Nephron progenitor cell (in vitro differentiated cells): ENCODE measurements at places on chromosomes 6 and 20.

DNA sequence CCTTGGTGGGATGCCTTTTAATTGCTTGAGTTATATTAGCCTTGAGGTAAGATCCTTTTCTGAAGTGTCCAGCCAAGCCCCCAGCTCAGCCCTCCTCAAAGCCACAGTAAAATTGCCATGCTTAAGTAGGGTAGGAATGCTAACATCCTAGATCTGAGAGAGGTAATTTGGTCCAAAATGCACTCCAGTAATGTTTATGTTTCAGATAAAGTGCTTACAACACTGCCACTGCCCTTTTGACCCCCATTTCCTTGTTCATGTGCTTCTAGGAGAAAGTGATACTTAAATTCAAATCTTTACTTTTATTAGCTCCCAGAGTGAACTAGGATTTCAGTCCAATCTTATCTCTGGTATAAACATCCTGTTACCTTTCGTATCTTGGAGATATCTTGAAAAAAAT lies 318.0 kb downstream of the BMP2 start:
- H3K36me3 ChIP-seq = no peaks in the 10 kb centered on the region
- H3K4me3 ChIP-seq = no peak overlapping the region
- H3K27ac ChIP-seq = no peak overlapping the region

DNA sequence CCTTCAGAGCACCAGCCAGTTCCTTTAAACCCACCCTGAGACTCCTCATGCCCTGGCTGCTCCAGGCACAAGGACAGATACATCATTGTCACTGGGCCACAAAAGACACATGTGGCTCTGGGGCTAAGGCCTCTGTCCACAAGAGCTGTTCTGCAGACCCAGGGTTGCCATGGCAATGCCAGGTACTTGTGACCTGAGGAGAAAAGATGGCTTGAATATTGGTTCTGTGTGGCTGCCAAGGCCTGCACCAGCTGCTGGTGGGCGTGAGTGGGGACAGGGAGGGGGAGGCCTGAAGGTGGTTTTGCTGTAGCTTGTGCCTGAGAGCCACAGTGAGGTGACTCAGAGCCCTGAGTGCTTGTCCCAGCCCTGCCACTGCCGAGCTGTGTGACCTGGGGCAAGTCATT lies 31.8 kb downstream of the SAYSD1 start:
- no peak overlapping the region for H3K4me3 ChIP-seq
- H3K4me1 ChIP-seq = no peaks in the 10 kb centered on the region
- no peaks in the 10 kb centered on the region for H3K36me3 ChIP-seq
- no peak for DNase-seq
- H3K27ac ChIP-seq = no peak overlapping the region

DNA sequence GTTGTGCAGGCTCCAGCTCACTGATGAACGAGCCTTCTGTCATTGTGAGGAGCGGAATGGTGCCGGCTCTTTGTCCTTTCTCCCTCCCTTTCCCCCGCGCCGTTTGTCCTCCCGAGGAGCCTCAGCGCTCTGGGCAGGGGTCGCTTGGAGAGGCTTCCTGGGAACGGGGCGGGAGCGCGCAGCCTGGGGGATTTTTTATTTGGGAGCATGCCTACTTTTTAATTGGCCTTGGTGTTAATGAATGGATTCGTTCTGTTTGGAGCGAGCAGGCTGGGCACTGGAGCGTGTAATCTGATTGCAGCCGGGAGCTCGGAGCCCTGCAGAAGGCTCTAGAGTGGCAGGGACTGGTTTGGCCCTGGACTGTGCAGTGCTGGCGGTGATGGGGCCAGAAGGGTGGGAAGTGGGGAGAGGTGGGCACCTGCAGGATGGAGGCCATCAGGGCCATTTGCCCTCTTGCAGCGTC lies 118.8 kb downstream of the CDH4 start:
- H3K4me3 ChIP-seq = peak overlapping the region; percentile 44
- H3K36me3 ChIP-seq = peaks cover 3% of the 10 kb centered on the region
- DNase-seq = no peak
- H3K4me1 ChIP-seq = peaks cover 30% of the 10 kb centered on the region
- H3K27ac ChIP-seq = peak overlapping the region; percentile 62
- H3K27me3 ChIP-seq = peaks cover 12% of the 10 kb centered on the region

GRCh38 chr6:135372758-135373157 lies 124.8 kb downstream of the AHI1 start:
- H3K36me3 ChIP-seq = peaks cover 50% of the 10 kb centered on the region
- H3K4me1 ChIP-seq = no peaks in the 10 kb centered on the region
- no peak overlapping the region for H3K27ac ChIP-seq
- H3K4me3 ChIP-seq = no peak overlapping the region
- peaks cover 4% of the 10 kb centered on the region for H3K27me3 ChIP-seq

DNA sequence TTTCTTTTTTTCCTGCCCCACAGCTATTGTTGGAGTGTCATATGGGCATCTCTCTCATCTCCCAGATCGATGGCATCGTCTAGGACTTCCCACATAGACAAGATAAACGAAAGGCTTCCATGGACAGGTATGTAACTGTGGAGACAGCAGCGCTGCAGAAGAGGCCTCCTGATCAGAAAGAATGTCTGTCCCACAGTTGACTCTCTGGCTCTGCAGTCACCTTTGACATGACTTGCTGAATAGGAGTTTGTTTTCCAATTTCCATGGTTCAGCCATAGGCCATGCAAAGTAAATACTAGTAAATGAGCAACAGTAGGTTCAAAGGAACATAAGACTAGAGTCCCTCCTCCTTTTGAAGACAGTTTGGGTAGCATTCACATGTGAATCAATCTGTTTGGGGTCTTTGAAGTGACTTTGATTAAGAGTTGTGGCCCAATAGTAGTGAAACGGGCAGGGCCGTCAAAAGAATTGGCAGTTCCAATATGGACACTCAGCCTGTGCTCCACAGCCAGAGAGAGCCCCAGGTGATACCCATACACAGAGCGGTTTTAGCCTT lies 134.7 kb upstream of the IFNGR1 start:
- no peaks in the 10 kb centered on the region for H3K36me3 ChIP-seq
- peak overlapping the region; percentile 6 for H3K4me3 ChIP-seq
- no peak for DNase-seq

DNA sequence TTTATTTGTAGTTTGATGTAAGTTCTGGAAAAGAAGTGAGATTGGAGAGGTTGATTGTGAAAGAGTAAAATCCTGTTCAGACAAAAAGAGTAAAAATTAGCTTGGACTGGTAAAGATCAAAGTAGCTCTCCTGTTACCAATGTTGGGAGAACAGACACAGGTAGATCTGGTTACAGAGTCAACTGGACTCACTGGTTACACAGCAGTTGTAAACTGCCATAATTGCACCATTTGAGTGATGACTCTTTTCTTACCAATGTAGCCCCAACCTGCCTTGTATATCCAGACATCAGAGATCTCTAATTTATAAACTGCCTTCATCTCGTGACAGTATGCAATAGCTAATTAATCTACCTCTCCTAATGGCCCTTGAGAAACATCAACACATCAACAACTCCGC lies 165.6 kb upstream of the PRSS16 start:
- peaks cover 15% of the 10 kb centered on the region for H3K4me1 ChIP-seq
- no peak overlapping the region for H3K27ac ChIP-seq
- no peak for DNase-seq
- H3K4me3 ChIP-seq = no peak overlapping the region
- no peaks in the 10 kb centered on the region for H3K36me3 ChIP-seq
- H3K27me3 ChIP-seq = peaks cover 50% of the 10 kb centered on the region

DNA sequence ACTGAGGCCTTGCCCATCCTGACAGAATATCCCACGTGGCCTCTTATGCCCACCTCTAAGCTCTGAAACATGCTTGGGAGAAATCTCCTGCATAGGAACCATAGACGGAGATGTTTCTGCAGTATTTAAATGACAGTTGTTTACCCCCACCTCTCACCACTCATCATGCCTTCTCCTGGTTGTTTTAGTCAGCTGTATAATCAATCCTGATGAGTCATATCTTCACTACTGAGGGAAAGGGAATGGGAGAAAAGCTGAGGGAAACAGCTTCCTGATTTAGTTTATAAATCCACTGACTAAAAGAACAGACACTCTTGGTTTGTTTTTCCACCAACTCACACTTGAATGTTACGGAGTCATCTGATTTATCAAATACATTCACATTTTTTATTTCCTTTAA lies 113.2 kb upstream of the TENT5A start:
- no peaks in the 10 kb centered on the region for H3K27me3 ChIP-seq
- no peaks in the 10 kb centered on the region for H3K4me1 ChIP-seq
- DNase-seq = no peak
- no peaks in the 10 kb centered on the region for H3K36me3 ChIP-seq

DNA sequence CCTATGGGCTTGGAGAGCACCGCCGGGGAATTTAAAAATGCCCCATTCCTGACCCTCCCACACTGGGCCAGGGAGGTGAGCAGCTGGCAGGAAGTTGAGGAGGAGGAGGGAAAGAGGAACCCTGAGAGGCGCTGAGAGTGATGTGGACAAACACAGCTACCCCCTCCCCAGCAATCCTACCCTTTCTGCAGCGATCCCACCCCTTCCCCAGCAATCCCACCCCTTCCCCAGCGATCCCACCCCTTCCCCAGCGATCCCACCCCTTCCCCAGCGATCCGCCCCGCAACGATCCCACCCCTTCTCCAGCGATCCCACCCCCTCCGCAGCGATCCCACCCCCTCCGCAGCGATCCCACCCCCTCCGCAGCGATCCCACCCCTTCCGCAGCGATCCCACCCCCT lies 111.6 kb downstream of the SYCP2 start:
- DNase-seq = no peak
- H3K4me3 ChIP-seq = no peak overlapping the region
- H3K4me1 ChIP-seq = no peaks in the 10 kb centered on the region
- no peaks in the 10 kb centered on the region for H3K36me3 ChIP-seq

GRCh38 chr6:126181173-126181741 lies 158.7 kb upstream of the CENPW start:
- H3K4me1 ChIP-seq = peaks cover 49% of the 10 kb centered on the region
- no peak overlapping the region for H3K4me3 ChIP-seq
- no peaks in the 10 kb centered on the region for H3K27me3 ChIP-seq
- H3K27ac ChIP-seq = peak overlapping the region; percentile 64

DNA sequence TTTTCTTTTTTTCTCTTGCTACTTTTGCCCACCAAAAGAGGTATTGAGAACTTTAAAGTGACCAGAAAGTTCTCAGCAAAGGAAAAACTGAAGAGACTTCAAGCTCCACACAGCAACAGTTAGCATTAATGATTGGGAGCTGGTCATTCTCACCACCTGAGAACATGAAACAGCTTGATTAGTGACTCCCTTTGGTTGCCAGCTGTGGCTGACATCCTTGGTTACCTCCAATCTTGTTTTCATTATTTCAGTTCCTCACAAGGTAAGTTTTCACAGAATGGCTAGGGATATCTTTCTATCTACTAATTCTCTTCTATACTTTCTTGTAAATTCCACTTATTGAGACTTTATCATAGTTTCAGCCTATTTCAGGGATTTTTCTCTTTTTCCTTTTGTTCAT lies 427.9 kb downstream of the QKI start:
- DNase-seq = no peak
- H3K27me3 ChIP-seq = peaks cover 66% of the 10 kb centered on the region
- no peak overlapping the region for H3K27ac ChIP-seq
- H3K4me3 ChIP-seq = no peak overlapping the region
- peaks cover 22% of the 10 kb centered on the region for H3K4me1 ChIP-seq

DNA sequence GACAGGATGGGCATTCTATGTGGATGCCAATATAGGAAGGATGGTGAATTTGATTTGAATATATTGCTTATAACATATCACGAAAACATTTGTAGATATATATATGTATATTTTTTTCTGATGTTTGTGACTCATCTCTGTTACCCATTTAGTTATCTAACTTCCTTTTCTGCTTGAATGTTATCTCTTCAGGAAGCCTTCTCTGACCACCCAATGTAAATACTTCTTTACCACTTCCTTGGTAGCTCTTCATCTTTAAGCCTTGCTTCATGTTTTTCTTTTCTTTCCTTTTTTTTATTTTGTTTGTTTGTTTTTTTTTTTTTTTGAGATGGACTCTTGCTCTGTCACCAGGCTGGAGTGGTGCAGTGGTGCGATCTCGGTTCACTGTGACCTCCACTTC lies 260.5 kb upstream of the EPHA7 start:
- no peaks in the 10 kb centered on the region for H3K4me1 ChIP-seq
- H3K4me3 ChIP-seq = no peak overlapping the region
- no peak overlapping the region for H3K27ac ChIP-seq
- H3K27me3 ChIP-seq = no peaks in the 10 kb centered on the region
- DNase-seq = no peak

DNA sequence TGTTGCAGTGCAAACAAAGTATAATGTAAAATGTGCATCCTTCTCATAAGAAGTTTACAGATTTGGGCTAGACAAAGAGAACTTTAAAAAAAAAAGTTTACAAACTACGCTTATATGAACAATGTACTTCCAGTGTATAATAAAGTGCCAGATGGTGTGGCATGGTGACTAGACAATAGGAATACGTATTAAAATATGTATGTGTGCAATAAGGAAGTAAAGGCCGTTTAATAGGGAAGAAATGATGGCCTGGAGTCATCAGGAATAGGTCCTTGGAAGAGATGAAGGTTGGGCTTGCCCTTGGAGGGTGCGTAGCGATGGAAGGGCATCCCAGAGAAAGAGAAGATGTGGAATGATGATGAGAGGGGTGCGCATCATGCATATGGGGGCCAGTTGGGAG lies 108.2 kb downstream of the SOBP start:
- H3K4me3 ChIP-seq = no peak overlapping the region
- no peak for DNase-seq
- H3K27ac ChIP-seq = peak overlapping the region; percentile 38
- H3K4me1 ChIP-seq = peaks cover 48% of the 10 kb centered on the region
- H3K36me3 ChIP-seq = peaks cover 31% of the 10 kb centered on the region

GRCh38 chr6:44373051-44373450 lies 14.5 kb upstream of the CDC5L start:
- no peak overlapping the region for H3K4me3 ChIP-seq
- H3K27ac ChIP-seq = no peak overlapping the region
- peaks cover 19% of the 10 kb centered on the region for H3K27me3 ChIP-seq
- no peak for DNase-seq
- no peaks in the 10 kb centered on the region for H3K36me3 ChIP-seq
- H3K4me1 ChIP-seq = no peaks in the 10 kb centered on the region

DNA sequence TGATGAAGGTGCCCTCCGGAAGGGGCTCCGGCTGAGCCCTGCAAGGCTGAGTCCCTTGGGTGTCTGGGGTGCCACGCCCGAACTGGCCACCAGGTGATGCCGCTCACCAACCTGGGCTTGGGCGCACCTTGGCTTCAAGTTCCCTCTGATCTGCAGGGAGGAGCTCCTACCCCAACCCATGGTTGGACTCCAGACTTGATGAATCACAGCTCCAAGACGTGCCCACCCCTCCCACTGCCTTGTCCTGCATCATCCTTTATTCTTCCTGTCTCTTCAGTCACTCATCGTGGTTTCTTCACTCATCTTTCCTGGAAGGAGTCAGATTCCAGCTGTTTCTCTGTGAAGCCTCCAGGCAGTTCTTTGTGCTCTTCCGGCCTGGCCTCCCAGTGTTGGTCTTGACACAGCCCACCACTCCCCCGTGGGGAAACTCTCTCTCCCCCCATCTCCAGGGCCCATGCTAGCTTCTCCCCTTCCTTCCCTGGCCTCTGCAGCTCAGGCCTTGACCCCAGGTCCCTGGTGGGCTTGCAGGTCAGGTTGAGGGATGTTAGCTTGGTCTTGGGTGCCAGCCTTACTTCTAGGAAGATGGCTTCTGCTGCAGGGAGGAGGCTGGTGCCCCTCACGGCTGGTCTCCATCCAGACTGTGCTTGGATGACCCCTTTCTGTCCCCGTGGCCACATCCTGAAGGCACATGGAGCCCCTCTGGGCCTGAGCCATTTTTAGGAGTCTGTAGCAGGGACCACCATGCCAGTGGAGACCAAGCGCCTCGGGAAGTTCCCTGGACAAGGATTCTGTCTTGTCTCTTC lies 2.6 kb upstream of the ZBP1 start:
- H3K4me1 ChIP-seq = peaks cover 8% of the 10 kb centered on the region
- H3K36me3 ChIP-seq = no peaks in the 10 kb centered on the region
- H3K27ac ChIP-seq = no peak overlapping the region
- peak; percentile 74 for DNase-seq
- no peak overlapping the region for H3K4me3 ChIP-seq
